ENCODE measurements at places on chromosomes 11 and 22.

DNA sequence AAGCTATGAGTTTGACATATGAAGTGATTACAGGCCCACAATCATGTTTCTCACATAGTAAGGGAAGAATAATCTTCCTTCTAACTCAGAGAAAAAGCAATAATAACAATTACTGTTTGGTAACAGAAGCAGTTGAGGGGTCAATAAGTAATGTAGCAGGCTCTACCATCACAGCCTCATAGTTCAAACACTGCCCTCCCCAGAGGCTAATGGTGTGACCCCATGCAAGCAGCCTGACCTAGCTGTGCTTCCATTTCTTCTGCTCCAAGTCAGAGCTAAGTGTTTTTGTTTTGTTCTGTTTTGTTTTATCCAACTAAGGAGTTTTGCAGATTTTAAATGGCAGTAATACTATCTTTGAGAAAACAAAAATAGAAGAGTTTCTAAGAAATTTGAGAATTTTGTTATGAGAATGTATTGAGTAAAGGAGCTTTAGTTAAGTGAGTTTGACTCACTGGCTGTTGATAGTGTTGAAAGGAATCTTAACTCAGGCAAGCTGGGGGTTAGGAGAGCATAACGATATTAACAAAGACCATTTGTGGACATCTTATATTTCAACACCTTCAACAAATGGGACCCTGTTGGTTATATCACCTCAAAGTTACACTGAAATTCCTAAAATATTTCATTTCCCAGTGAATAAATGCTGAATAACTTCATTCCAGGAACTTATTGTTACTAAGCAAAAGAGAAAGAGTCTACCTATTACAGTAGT lies 48.5 kb downstream of the GUCY1A2 start:
- no peak for DNase-seq

- DNase-seq: no peak
Observed at GRCh38 chr11:115075356-115075755, 397.0 kb downstream of the NXPE2 start.

- DNase-seq: no peak
Observed at GRCh38 chr11:94638902-94639373, 71.8 kb downstream of the PIWIL4 start.

DNA sequence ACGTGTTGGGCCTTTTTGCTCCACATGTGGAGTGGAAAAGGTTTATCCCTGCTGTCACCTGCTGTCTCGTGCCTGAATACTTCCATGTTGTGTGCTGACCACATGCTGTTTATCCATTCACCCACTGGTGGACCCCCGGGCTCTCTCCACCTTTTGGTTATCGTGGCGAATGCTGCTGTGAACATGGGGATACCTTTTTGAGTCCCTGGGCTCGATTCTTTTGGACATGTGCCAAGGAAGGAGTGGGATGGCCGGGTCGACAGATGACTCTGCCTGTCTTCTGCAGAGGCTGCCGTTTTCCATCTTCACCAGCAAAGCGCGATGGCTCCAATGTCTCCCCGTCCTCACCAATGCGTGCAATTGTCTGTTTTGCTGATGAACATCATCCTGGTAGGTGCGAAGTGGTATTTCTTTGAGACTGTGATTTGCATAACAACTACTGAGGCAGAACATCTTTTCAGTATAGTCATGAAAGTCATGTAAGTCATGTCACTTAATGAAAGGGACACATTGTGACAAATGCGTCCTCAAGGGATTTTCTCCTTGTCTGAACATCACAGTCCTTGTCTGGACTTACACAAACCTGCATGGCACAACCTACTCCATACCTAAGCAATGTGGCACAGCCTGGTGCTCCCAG lies 758.7 kb downstream of the BRD1 start:
- no peak for DNase-seq

GRCh38 chr22:45845076-45845487 lies 131.9 kb downstream of the WNT7B start:
- DNase-seq: no peak

DNA sequence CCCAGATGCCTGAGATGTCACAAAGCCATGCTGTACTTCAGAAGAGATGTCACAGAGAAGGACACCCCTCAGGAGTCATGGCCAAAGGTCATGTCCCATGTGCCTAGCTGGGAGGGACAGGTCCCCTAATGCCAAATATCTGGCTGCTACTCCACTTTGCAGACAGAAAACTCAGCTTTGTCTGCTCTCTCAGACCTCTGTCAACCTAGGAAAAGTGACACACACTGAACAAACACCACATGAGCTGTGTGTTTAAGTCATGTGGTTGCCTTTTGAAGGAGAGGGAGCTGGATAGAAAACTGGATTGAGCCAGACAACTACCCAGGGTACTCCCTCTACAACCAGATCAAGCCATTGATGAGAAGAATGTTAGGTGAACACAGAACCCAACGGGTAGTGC lies 3.5 kb downstream of the TRIM66 start:
- DNase-seq: no peak

DNA sequence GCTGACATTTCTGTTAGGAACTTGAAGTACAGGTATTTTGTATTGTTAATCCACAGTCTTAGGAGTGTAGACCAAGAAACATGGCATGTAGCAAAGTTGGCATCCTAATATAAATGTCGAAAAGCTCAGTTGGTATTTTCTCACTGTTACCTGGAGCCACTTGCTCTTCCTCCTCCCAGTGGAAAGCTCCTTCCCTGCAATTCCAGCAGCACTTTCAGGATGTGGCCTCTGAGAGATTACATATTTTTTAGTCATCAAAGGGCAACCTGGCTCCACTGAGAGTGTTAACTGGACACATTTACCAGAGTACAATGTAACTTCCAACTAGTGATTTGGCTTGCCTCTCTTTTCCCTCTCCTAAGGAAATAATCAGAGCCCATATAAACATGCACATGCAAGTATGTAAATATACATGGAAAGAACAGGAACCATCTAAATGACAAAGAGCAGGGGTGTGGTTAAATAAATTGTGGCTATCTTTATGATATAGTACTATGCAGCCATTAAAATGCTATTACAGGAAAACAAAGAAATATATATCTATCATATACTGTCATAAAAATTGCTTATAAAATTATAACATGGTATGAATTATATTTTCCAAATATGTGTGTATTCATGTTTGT lies 14.3 kb upstream of the EED start:
- no peak for DNase-seq

DNA sequence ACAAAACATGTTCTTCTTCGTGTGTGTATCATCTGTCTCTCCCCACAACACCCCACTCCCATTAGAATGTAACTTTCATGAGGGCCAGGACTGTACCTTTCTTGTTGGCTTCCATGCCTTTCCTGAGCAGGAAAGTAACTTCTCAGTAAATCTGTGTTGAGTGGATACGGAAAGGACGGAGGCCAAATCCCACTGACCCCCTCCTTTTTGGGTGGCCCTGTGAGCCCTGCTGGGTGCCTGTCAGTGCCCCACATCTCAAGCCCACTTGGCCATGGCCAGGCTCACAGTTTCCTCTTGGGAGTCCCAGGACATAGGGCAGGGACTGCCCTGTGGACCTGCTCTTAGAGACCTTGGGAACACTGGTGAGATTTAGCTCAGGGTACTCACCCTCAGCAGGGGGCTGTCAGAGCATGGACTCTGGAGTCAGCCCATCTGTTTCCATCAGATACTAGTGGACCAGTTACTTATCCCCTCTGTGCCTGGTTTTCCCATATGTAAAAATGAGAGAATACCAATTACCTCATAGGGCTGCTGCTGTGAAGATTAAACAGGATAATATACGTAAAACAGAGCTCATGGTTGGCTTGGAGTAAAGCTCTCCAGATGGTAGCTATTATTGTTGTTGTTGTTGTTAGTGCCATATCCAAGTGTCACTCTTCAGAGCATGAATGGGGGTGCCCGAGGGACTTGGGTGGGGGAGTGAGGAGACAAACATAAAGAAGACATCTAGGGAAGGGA lies 1.0 kb upstream of the C11orf96 start:
- peak; percentile 65 for DNase-seq

Measured in NCI-H2171 treated with DMSO at 0.1 percent for 48 hours (cell line).